ENCODE measurements at places on chromosomes 11 and 22.

GRCh38 chr22:33051960-33052839 is 6.0 kb downstream of the SYN3 start:
- no peak for DNase-seq

GRCh38 chr11:94224078-94224477 is 80.3 kb upstream of the IZUMO1R start:
- DNase-seq: no peak

DNA sequence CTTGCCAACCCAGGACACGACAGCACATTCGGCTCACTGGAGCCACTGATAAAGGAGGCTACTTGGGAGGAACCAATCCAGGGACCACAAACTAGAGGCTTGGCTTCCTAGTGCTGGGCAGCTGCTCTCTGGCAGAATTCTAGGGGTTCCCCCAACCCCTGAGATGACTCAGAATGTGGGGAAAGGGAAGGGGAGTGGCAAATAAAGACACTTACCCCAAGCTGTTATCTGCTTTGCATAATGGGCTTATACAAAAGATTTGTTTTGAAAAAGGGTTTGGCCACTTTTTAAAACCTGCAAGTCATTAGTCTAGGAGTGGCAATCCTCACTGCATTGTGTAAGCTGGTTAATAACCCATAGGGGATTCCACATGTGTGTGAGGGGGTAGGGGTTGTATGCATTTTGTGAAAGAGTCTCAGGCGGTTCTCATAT is 64.1 kb upstream of the LMO1 start:
- peak; percentile 87 for DNase-seq

- DNase-seq: no peak
Observed at GRCh38 chr11:33444835-33445594, 187.8 kb downstream of the HIPK3 start.

DNA sequence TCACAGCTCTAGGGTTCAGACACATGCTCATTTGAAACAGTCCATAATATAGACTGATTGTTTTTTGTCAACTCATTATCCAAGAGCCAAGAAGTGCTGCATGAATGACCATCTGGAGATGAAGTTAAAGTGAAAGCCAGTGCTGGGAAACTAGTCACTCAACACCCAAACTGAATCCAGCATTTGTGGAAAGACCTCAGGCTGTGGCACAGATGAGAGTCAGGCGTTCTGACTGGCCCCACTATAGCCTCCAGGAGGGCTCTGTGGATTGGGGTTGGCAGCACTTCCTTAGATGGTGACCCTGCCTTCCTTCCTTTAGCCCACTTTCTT is 2.1 kb downstream of the FEZ1 start:
- DNase-seq: no peak

DNA sequence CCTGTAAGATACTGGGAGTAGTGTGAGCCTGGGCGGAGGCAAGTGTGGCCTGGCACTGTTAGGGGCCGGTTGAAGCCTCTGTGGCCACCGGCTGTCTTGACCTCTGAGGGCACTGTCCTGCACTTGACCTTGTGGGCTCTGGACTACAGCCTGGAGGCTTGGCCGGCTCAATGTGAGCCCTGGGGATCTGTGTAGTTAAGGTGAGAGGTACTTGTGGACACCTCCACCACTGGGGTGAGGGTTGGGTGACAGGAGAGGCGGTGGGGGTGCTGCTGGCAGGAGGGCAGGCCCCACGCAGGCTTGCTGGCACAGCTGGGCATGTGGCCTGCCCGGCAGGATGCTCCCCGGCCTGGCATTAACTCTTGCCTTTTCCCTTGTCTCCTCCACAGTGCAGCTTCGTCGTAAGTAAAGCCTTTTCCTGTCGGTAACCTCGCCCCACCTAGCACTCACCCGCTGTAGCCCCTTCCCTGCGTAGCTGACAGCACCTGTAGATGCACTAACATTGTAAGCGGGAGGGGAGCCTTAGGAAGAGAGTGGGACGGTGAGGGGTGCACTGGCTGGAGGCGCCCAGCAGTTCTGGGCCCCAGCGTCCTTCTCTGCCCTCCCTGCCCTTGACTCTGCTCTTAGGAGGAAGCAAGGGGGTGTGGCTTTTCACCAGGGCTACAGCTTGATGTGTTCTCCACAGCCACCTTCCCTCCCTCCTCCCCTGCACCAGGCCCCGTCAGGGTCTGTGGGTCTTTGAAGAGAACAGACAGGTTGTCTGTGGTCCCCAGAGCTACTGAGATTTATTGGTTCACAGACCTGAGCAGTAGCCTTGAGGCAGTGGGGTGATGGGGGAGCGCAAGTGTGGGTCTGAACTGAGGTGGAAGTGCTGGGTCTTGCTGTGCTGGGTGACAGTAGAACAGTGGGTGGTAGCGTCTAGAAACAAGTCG is 17.6 kb downstream of the INCENP start:
- DNase-seq: no peak

GRCh38 chr11:8068605-8069221 is 12.3 kb upstream of the TUB start:
- no peak for DNase-seq

GRCh38 chr11:1358286-1358685 is 31.4 kb upstream of the BRSK2 start:
- no peak for DNase-seq

GRCh38 chr22:50481440-50482106 is at the start of gene ADM2:
ADM2 (plus strand) TSS chr22:50481543; CDS start chr22:50481848, 305 bp downstream.
- DNase-seq: peak; percentile 34

- DNase-seq: no peak
Observed at GRCh38 chr11:129728581-129728980, 87.1 kb upstream of the TMEM45B start.

GRCh38 chr11:64947208-64947814 is 11.6 kb upstream of the GPHA2 start:
- peak; percentile 32 for DNase-seq

GRCh38 chr11:67252831-67253239 is 13.4 kb upstream of the GRK2 start:
- peak; percentile 77 for DNase-seq

- DNase-seq: no peak
Observed at GRCh38 chr22:42114721-42115120, 15.9 kb downstream of the CYP2D6 start.

DNA sequence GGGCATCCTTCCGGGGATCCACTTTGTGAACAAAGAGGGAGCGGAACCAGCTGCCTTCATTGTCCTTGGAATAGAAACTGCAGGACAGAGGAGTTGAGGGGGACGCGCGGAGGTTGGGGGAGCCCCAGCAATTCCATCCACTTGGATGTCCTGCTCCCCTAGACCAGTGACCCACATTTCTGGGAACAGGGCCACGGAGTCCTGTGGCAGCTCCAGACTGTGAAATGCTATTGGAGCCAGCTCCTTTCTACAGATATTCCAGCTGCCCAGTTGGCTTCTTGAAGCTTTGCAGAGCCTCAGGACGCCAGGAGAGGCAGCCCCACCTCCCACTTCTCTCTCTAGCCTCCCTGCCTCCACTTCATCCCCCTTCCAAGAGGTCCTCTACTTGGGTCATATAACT is 10.5 kb downstream of the NIPSNAP1 start:
- no peak for DNase-seq

- DNase-seq: no peak
Observed at GRCh38 chr11:17894929-17895658, 117.8 kb downstream of the SERGEF start.

- no peak for DNase-seq
Observed at GRCh38 chr11:11521306-11522002, 100.4 kb downstream of the GALNT18 start.

DNA sequence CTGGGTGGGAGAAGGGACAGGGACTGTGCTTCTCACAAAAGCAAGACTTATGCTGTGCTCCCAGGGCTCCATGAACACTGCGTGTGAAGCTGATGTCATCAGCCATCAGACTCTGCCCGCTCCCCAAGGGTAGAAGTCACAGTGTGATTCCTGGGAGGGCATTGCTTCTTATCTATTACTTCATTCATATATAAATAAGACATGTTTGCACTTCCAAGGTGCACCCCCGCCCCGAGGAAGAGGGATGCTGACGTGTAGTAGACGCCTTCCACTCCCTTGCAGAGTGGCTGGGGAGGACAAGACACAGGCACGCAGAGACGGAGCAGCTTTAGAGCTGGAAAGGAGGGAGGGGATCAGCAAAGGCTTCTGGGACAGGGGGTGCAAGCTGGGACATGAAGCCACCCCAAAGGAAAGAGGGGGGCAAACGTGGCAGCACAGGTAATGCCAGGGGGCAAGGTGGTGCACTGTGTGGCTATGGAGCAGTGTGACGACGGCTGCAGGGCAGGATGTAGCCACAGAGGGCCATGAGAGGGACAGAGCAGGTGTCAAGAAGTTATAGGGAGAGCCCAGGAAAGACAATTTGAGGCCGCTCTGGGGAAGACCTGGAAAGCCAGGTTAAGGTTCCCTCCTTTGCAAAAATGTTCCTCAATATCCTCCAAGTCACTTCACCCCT is 558.5 kb downstream of the MN1 start:
- DNase-seq: no peak

DNA sequence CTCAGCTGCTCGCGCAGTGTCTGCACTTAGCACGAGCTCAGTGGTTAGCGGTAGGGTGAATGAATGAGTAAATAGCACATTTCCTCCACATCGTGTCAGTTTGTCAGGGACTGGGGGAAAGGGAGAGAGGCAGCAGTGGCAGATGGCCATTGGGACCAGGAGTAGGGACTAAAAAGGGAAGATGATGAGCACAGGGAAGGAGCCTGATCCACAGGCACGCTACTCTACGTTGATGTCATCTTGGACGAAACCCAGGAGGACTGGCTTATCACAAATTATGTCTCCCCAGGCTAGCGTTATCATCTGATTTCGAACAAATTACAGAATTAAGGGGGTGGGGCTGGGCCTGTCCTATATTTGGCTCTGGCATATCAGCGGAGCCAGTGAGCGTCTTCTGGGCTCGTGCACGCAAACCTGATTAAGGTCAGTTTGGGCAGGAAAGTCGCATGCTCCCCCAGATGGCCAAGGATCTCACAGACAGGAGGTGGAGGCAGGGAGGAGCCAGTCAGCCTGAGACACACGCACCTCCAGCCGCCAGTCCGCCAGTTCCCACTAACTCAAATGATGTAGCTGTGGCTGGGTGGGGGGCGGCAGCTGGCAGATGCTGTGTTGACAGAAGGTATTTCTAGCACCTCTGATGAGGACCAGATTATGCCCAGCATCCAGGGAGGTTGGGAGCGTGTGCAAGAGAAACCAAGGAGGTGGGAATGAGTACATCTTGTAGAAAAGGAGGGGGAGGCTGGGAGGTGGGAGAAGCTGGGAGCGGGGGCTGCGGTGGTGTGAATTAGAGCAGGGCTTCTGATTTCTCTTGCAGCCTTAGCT is 97.4 kb upstream of the PRDM11 start:
- peak; percentile 11 for DNase-seq

DNA sequence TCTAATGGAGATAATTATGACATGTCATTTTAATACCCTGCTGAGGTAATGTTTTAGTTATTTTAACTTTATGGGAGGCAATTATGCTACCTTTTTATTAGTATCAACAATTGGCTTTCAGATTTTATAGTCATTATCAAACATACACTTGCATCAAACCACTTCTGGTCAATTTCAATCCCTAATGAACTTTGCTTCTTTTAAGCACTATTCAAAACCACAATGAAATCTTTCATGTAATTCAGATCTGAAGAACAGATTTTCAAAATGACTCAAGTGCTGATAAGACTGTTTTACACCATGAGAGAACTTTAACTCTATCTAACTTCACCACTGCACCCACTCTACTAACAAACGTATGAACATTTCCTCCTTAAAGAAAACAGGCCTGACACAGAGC is 25.9 kb upstream of the CCDC34 start:
- DNase-seq: no peak

DNA sequence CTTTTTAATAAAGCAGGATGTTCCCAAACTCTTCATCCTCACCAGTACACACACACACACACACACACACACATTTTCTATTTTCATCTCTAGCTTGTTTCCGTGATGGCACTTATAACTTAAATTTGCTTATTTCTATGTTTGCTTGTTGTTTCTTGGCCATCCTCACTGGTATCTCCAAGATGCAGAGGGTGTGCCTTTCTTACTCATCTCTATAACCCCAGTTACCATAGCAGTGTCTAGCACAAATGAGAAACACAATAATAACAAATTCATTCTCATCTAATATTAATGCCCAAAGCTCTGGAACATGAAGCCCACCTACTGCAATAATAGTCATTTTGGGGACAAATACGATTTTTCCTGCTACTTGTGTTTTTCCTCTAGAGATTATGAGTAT is 156.3 kb downstream of the GRM5 start:
- DNase-seq: no peak

- DNase-seq: peak; percentile 65
Observed at GRCh38 chr11:57647960-57648800, 1.5 kb downstream of the YPEL4 start.

GRCh38 chr11:126660761-126661425 is 305.4 kb downstream of the ST3GAL4 start:
- no peak for DNase-seq

DNA sequence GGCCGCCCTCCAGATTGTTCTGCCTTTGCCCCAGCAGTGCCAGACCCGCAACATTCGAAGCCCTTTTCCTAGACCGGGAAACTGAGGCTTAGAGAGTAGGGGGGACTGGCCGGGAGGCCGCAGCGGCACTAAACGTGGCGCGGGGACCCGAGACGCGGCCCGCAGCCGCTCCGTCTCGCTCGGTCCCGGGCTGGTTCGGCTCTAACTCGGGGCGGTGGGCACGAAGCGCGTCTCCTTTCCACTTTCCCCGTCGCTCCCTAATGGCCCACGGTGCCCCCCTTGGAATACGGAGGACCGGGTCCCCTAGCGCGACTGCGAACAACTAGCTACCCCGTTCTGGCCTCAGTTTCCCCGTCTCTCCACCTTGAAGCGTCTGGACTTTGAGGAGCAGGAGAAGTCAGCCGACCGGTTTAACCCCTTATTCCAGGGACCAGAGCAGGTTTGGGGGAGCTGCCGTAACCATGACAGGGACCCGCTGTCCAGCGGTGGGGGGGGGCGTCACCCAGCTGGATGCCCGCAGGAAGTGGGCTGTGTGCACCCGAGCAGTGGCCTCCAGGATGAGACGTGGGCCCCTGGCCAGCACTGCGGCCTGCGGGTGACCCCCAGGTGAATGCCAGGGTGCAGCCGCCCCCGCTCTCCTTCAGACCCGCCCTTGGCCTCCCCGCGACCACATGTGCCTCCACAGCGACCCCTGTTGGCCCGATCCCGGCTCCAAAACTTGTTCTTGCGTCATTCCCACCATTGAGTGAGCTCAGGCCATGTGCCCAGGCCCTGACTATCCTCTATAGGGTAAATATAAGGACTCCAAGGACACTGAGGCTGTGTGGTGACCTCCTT is 1.1 kb downstream of the CDC42EP1 start:
- DNase-seq: peak; percentile 84

GRCh38 chr11:131423688-131424087 is 53.3 kb downstream of the NTM start:
- DNase-seq: no peak

Measured in suppressor macrophage treated with lipopolysaccharide for 4 hours (primary cell).